ENCODE measurements at places on chromosomes 11 and 22.

DNA sequence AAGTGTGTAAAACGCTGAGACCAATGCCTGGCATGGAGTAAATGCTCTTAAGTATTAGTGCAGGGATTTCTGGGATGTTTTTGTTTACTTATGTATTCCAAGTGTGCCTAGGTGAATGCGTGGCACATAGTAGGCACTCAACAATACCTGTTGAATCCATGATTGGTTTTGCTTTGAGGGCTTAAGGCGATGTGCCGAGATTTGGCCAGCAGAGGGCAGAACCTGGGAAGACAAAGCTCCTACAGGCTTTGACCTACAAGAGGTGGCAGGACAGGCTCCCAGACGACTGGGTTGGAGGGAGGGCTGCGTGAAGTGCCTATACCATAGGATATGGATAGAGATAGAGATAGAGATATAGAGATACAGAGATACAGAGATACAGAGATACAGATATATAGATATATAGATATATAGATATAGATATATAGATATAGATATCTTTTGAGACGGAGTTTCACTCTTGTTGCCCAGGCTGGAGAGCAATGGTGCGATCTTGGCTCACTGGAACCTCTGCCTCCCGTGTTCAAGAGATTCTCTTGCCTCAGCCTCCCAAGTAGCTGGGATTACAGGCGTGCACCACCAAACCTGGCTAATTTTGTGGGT lies 13.9 kb downstream of the KCNE3 start:
- no peak for DNase-seq

DNA sequence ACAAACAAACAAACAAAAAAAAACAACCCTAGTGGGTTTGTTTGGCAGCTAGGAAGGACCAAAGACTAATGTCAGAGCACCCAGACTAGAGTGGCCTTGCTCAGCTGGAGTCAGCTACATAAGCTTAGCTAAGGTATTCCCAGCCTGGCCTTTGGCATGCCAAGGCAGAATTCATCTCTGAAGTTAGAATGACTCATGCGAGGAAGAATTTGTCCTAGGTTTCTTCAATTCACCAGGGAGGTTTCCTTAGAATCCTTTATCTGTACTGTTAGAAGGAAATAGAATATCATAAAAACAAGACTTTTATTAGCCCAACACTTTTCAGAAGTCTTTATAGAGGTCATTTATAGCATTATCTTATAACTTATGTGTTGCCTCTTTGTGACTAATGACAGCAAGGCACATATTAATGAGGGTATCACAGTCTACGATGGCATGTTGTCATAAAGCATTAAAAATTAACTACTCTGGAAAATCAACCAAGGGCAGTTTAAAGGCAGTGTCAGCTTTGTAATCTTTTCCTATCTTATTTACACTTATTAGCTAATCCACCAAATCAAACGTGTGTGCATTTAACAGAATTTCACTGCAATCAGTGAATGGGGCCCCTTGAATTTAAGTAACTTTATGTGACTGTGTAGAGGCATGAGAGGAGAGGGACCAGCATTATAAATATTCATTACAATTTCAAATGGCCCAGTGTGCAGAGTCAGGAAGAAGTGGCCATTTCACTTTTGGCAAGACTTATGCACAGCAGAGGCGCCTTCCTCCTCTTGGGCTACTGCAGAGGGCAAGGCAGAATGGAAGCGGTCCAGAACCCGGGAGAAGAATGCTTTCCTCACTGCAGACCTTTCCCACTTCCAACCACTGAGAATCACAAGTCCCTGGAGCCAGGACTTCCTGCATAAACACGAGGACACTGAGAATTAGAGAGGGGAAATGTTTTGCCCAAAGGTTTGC lies 36.3 kb downstream of the SLC5A1 start:
- no peak for DNase-seq

DNA sequence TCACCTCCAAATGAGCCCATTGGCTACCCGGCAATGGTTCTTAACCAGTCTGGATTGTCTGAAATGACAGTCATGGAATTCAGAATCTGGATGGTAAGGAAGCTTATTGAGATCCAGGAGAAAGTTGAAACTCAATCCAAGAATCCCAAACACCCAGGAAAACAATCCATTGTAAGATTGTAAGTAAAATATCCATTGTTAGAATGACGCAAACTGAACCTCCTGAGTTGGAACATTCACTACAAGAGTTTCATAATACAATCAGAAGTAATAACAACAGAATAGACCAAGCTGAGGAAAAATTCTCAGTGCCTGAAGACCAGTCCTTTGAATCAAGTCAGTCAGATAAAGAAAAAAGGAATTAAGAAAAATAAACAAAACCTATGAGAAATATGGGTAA lies 22.1 kb downstream of the OR8G5 start:
- DNase-seq, result no peak

DNA sequence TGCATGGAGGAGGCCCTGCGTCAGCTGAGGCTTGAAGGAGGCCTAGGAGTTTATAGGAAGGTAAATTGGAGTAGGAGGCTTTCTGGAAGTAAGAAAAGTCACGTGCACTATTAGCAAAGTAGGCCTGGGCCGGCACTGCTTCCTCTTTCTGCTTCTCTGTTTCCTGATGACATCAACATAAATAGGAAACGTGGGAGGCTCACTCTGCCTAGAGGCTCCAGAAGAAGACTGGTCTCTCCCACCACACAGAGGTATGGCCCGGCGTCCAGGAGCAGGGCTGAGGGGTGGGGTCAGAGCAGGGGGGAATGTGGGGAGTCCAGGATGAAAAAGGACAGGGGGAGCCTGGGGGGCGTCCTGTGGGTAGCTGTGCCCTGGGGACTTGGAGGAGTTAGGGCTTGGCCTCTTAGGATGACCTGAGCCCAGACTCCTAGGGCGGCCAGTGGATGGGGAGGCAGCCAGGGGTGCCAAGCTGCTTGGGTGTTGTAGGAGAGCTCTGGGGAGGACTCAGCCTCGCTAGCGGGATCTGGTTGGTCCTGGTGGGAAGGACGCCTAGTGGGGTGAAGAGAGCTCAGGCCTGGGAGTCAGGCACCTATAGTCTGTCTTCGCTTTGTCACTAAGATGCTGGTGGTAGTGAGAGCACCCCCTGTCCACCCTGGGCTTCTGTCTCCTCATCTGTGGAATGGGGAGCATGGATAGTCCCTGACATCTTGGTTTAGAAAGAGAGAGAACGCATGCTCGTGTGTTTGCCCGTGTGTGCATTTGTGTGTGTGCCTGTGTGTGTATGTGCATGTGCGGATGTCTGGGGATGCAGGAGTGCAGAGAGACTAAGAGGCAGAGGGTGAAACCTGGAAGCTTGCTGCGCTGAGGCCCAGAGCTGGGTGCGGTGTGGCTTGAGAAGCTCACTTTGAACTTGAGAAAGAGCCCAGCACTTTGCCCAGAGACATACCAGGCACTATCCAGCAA lies at the start of gene CSF2RB:
Gene CSF2RB (plus strand): TSS at position 202 of the 963 bp plus-strand sequence. CDS start 8,580 bp downstream, outside the sequence.
- no peak for DNase-seq

GRCh38 chr11:706957-707816 lies 1.2 kb downstream of the EPS8L2 start:
- DNase-seq, result no peak

GRCh38 chr11:76846441-76846840 lies 14.3 kb upstream of the ACER3 start:
- no peak for DNase-seq

DNA sequence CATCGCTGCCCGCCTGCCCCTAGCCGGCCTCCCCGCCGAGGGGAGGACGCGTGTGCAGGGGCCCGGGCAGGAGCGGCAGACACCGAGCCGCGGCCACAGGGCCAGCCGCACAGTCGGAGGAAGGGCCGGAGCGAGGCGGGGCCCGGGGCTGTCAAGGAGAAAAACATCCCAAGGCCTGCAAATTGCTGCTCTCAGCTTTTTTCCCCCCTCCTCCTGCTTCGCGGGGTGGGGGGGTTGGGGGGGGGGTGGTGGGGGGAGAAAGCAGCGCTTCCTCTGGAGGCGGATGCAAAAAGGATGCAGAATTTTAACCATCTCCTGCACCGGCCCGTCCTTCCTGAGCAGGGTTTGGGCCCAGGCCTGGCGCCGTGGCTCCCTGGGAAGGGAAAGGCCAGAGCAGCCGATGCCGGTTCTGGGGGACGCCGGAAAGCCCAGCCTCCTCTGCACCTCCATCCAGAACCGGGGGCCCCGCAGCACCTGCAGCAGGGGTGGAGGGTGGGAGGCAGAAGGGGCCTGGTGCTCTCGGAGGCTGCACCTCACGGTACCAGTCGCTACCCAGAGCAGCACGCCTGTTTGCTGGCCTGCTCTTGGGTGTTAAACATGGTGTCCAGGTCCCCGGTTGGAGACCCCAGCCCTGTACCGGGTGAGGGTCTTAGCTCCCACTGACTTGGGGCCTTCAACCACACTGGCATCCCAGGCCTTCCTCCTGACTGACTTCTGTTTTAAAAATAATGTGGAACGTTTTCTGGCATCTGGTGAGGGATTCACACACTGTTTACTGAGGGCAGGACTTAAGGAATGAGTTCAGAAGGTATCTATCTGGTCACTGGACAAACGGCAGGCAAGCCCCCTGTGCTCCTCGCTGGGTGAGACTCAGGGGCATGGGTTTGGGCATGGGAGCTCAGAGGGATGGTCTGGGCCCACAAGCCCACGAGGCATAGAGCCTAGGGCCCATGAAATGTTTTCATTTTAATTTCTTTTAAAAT lies 77.4 kb upstream of the WNT7B start:
- no peak for DNase-seq

DNA sequence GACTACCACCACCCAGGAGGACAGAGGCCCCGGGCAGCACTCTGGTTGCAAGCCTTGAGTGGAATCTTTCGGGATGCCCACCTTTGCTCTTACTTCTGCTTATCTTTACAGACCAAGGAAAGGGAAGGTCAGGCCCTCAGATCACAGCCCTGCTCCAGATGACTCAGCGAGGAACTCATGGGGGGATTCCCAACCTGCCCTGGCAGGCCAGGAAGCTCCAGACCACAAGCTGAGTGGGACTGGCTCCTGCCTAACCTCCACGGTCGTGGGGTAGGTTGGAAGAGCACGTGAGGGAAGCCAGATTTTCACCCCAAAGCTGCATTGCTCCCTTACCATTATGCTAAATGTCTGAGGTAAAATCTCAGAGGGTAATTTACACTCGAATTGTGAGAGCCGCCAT lies 11.8 kb downstream of the TBC1D10A start:
- DNase-seq, result no peak

GRCh38 chr11:127003260-127003981 lies 2.9 kb upstream of the KIRREL3 start:
- no peak for DNase-seq

DNA sequence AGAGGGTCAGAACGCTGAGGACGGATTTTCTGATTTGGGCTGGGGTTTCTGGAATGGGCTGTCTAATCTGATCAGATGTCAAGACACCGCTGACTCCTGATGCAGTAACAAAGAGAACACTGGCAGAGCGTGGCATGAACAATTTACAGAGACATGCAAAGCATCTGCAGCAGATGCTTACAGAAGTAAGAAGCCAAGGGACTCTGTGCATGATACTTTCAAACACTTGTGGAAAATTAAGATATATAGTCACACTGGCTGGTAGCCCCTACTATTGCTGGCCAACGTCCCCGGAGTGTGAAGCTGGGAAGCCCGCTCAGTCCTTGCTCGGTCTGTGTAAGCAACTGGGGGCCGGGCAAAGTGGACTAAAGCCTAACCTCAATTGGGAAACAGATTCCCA lies 903.7 kb downstream of the BRD1 start:
- DNase-seq, result no peak

- DNase-seq, result no peak
Measured at GRCh38 chr22:43600265-43600664, 188.5 kb downstream of the MPPED1 start.

DNA sequence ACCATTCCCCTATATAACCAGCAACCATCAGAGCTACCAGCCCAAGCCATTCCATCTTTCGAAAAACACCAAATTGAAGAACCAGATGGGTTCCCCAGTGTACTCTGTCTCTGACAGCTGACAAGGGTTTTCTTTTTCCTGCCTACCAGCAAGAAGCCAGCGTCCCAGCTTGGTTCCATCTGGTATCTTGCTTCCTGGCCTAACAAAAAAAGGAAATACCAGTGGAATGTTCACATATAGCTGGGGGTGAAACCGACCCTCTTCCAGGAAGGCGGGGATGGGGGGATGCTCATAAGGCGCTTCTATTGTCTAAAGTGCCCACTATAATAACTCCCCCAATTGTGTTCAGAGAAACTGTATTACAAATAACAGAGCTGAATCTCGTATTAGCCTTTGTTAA lies 172.3 kb downstream of the LDLRAD3 start:
- no peak for DNase-seq

DNA sequence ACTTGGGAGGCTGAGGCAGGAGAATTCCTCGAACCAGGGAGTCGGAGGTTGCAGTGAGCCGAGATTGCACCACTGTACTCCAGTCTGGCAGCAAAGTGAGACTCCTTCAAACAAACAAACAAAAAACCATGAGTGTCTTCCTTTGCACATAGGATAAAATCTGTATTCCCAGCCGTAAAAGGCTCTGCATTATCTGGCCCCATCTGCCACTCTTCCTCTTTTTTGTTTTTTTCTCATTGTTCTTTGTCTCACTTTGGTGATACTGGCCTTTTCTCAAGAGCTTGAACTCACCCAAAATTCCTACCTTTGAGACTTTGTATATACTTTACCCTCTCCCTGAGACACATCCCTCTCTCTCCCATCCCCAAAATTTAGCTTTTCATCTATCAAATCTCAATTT lies 17.6 kb downstream of the FDX1 start:
- DNase-seq, result no peak

All from cortex of kidney (tissue), 1 donor.